ENCODE measurements at places on chromosomes 6 and 20.

GRCh38 chr6:100915876-100916275, 34.7 kb upstream of the ASCC3 start:
- DNase-seq: no peak

- DNase-seq: no peak
These were observed at the start of gene NKAIN4 for GRCh38 chr20:63254232-63254605. TSS of gene NKAIN4 (minus strand) at chr20:63254463. CDS start at chr20:63254450, 13 bp downstream.

DNA sequence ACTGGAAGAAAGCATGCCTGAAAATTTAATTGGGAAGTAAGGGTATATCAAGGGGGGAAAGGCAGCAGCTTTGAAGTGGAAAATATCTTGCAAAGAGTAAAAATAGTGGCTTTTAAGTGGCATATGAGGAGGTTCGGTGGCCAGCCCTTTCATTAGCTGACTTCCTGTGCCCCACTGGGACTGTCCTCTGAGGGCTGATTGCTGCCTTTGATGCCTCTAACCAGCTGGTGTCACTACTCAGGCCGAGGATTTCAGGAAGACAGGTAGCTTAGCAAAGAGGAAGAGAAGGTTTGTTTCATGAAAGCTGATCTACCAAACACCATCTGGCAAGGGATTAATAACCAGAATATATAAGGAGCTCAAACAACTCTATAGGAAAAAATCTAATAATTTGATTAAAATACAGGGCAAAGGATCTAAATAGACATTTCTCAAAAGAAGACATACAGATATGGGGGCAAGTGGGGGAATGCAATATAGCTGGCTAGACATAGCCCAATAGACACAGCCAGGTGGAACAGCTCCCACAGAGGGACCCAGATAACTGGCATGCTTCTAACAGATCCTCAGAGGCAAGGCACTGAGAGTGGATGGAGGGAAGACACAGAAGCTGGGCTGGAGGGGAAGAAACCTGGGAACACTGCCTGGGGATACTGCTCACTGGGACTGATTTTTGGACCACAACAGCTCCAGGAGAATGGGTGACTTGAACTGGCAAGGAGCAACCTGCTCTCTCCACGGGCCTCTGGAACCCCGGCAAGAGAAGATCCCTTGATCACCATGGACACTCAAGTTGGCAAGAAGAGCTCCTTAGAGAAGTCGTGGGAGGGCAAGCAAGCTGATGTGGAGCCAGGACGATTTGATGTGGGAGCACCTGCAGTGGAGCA, 33.2 kb downstream of the CCN2 start:
- DNase-seq: no peak

DNA sequence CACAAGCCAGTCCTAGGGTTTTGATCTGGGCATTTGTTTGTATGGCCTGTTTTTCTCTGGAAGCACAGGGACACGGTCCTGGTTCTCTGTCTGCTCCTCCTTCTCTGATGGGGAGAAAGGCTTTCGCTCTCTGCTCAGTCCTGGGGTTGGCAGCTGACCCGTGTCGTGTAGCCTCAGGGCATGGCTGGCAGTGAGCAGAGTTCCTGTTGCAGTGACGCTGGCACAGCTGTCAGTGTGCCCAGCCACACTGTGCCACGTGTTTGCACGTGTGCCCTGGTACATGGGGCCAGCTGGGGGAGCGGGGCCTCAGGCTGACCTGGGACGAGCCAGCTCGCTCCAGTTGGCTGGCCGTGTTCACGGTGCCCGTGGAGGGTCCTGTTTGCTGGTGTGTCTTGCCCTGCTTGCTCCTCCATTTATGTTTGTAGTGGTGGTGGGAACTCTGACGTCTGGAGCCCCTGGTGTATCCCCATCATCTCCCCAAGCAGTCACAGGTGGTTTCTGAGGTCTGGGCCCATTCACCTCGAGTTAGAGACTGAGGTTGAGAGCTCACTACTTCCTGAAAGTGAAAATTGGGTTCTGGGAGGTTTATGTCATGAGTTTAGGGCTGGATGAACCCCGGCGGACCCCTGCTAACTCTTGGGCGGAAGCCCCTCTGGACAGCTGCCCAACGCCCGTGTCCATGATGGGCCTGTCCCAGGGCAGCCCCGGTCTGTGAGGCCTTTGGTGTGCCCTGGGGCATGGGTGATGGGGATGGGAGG, 10.2 kb upstream of the DNAJC5 start:
- DNase-seq: no peak

DNA sequence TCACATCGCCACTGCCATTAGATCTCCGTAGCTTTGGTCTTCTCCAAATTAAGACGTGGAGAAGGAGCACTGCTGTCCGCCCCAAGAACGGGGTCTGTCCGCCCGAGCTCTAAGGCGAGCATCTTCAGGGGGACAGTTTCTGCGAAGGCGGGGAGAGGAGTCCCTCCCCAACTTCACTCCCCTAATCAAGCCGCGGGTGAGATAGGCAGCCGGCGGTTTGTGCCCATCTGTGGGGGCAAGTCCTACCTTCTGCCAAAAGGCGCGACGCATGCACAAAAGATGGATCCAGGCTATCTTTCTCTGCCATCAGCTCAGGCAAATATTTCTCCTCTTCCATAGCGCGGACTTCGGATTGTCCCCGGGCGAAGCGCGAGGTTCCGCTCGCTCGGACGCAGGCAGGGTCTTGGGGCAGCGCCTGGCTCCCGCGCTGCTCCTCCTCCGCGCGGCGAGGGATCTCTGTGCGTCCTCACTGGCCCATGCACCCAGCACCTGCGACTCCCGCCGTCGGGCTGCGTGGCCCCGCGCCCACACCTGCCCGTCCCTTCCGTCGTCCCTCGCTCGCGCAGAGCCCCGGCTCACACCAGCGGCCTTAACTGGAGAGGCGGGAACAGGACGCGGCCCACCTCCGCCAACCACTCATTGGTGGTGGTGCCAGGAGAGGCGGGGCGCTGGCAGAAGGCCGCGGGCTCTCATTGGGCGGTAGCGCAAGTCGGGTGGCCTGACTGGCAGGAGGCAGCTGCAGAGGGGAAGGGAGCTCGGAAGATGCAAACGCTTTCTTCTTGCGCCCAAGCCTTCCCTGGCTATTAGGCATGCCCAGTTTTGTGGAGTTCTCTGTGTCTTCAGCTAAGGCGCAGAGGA, at the start of gene KHDRBS2:
Gene KHDRBS2 (minus strand): TSS at position 614 of the 858 bp plus-strand sequence.
- DNase-seq: peak; percentile 5

- no peak for DNase-seq
These were observed 367 bp upstream of the PCIF1 start for GRCh38 chr20:45934046-45934585.

DNA sequence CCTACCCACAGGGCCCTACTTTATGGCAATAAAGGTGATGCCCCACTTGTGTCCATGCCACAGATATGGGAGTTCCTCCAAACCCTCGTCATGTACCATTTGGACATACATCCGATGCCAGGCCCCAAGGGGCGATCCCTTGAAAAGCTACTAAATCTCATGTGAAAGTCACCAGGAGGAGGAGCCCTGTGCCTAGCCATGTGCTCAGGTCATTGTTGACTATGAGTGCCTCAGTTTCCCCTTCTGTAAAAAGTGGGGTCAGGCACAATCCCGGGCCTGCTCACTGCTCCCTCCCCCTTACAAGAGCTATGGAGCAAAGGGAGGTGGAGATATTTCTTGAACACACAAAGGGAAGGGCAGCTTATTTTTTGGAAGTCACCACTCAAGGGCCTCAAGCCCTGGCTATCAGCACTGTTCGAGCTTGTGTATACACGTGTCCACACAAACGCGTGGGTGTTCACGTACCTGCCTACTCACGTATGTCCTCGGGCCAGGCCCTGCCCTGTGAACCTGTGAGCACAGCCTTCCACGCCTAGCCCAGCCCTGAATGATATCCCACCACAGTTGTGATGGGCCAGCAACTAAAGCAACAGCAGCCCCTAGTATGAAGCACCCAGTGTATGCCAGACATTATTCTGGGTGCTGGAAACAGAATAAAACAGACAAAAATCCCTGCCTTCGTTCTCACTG, 1.9 kb downstream of the ACTL10 start:
- no peak for DNase-seq

GRCh38 chr6:113009682-113010081, 662.6 kb downstream of the RFPL4B start:
- DNase-seq: no peak

DNA sequence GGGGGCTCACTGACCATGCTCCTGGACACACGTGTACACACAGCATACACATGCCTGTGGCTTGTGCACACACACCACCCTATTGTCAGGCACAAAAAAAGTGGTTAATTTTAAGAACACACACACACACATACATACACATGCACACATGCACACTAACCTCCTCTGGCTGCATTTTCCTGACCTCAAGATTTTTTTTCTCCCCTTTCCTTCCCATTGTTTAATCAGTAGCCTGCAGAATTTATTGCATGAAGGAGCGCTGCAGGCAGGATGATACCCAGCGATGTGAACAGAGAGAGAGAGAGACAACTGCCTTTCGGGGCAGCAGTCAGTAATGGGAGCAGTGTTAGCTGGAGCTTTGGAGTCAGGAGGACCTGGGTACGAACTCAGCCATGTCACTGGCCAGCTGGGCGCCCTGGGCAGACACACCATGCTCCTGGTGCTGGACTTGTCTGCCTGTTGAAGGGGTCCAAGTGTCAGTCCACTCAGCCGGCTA, 990 bp upstream of the TRAF3IP2 start:
- DNase-seq: no peak

DNA sequence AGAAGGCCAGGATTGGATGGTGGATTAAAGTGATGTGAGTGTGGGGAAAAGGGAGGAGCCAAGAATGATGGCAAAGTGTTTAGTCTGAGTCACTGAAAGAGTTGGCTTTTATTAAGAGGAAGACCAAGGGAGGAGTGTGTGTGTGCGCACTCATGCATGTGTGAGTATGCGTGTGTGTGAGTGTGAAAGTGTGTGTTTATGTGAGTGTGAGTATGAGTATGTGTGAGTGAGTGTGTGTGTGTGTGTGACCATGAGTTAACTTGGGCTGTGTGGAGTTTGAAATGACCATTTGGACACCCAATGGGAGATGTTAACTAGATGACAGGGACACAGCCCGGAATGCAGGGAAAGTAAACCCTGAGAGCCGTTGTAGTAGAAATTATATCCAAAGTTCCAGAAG, 57.6 kb upstream of the EYA2 start:
- no peak for DNase-seq

DNA sequence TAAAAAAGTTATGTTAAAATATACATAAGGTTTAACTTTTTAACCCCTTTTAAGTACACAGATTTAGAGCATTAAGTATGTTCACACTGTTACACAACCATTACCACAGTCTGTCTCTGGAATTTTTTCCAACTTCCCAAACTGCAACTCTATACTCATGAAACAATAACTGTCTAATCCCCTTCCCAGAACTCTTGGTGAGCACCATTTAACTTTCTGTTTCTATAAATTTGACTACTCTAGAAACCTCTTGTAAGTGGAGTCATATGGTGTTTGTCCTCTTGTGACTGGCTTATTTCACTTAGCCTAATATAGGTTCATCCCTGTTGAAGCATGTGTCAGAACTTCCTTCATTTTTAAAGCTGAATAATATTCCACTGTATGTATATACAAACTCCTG, 98.1 kb downstream of the MAP3K7 start:
- DNase-seq: no peak

- DNase-seq: no peak
These were observed 23.2 kb downstream of the L3MBTL3 start for GRCh38 chr6:130041594-130041993.

DNA sequence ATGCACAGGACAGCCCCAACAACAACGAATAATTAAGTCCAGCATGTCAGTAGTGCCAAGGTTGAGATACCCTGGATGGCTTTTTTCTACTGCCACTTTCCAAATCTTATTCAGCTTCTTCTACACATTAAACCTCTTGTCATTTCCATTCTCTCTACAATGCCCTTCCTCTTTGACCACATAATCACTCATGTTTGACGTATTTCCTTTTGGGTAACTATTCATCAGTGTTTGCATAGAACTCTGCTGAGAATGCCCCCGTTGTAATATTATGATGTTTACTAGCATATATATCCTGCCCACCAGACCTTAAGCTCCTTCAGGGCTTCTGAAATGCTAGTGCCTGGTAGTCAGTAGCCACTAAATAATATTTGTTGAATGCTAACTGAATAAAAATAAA, 515.3 kb upstream of the RNF217 start:
- DNase-seq: no peak

GRCh38 chr6:39853604-39854003, 61.4 kb downstream of the DAAM2 start:
- DNase-seq: no peak

DNA sequence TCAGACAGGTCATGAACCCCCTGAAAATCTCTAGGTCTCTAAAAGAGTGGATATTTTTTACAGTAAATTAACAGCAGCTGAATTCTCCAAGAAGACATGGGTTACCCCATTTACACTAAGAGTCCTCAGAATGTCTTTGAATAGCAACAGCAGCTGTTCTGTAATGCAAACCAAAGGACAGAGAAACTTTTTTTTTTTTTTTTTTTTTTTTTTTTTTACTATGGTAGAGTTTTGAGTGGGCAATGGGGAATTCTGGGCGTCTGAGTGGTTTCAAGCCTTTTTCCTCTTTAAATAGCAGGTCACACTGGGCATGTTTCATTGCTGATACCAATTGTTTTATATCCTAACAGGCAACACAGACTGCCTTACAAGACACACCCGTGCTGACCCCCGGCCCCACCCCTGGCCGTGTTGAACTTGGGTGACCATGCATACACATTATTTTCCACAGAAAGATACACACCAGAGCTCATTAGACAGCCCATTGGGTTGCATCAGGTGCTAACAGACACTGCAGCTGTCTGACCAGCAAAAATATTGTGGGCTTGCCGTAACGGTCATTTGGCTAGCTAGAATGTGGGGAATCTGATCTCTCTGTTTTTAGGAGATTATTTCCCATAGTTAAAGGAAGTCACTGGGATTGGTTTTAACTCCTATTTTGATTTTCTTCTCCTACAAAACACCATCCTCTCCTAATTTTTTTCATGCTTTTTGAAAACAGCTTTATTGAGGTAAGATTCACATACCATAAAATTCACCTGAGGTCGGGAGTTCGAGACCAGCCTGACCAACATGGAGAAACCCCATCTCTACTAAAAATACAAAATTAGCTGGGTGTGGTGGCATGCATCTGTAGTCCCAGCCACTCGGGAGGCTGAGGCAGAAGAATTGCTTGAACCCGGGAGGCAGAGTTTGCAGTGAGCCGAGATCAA, 26.7 kb upstream of the IRF4 start:
- no peak for DNase-seq

GRCh38 chr6:110646951-110647910, 168.0 kb downstream of the CDK19 start:
- DNase-seq: no peak

DNA sequence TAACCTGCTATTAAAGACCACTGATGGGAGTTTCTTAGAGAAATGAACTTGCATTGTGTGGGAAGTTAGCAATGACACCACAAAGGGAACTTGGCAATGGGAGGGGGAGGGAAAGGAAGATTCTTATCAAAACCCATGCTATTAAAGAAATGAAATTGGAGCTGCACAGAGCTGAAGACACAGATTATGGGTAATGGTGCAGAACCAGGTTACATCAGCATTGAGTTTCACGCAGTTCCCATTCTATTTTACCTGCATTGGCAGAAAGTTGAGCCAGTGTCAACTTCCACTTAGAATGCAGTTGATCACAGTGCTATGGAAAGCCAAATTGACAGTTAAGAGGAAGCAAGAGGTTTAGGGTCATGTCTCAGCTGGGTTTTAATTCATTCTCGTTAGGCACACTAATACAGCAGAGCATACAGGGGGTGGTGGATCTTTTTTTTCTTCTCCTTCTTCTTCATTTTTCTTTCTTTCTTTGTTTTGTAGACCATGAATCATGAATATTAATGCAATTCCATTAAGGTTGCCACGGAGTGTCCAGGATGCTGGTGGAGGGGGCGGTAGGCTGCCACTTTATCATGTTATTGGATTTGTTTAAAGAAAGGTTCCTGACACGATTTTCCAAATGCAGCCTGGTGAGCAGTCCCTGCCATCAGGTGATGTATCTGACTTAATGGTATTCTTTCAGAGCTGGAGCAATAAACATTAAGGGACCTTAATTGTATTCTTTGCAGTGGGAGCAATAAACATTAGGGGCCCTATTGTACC, 1092.0 kb upstream of the MAP3K7 start:
- no peak for DNase-seq
